ENCODE measurements at places on chromosomes 7 and 10.

DNA sequence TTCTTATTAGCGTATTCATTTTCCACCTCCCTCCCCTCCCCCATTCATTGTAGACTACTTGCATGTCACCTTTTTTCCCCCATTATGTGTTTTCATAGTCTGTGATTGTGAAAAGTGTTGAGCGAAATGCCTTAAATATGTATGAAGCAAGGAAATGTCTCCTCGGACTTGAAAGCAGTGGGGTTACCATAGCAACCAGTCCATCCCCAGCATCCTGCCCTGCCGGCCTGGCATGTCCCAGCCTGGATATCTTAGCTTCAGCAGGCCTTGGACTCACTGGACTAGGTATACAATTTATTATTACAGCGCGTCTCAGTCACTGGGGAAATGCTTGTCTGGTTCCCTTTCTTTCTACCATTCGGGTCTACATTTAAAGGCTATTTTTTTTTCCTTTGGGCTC is 283.6 kb downstream of the BICC1 start:
- DNase-seq, result no peak

- DNase-seq, result no peak
These were observed 25.8 kb downstream of the PRTFDC1 start for GRCh38 chr10:24926557-24926956.

DNA sequence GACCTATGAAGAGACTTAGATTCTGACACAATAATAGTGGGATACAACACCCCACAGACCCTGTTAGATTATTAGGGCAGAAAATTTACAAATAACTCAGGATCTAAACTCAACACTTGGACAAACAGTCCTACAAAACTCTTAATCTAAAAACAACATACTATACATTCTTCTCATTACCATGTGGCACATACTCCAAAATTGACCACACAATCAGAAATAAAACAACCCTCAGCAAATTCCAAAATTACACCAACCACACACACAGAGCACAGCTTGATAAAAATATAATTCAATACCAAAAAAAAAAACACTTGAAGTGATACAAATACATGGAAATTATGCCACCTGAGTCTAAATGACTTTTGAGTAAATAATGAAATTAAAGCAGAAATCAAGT is 7.8 kb downstream of the ZNF680 start:
- DNase-seq, result no peak

DNA sequence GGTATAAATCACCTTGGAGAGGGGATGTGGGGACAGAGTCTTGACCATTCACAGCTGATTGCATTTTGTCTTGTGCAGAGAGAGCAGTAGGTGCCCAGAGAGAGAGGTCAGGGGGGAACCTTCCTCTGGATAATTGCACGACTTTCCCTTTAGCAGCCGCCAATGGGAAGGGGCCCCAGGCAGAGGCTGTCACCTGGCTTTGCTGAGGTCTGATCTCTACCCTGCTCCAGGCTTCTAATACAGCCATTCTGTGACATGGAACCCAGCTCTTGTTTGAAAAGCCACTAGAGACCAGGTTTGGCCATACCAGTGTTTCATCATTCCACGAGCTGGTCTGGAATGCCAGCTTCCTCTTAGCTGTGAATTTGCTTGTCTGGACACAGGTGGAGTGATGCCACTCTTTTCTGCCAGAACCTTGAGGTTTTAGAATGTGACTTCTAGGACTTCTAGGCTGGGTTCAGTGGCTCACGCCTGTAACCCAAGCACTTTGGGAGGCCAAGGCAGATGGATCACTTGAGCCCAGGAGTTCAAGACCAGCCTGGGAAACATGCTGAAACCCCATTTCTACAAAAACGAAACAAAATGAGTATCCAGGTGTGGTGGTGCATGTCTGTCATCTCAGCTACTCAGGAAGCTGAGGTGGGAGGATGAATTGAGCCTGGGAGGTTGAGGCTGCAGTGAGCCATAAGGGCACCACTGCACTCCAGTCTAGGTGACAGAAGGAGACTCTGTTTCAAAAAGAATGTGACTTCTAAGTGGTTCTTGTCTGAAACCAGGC is 159.9 kb downstream of the CAMK1D start:
- no peak for DNase-seq

- DNase-seq, result no peak
These were observed 240.0 kb downstream of the ARHGAP21 start for GRCh38 chr10:24483701-24484100.

DNA sequence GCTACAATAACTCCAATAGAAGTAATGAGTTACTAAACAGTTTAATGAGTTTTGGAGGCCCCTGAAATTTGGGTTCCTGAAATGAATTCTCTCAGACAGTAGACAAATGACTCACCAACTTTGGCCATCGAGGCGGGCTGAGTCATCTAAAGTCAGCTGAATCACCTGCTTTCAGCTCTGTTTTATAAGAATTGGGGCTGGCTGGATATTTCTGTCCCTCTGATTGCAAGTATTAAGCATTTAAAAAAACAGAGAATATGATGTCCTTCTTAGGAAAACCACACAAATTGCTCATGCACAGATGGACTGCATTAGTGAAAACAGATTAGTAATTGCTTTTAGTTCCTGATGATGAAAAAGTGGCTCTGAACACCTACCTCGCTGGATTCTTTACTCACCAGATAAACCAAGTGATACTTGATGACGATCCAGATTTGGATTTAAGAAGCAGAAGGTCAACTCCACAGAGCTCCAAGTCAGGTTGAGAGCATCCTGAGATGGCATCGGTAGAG is 59.1 kb downstream of the ZNF365 start:
- peak; percentile 19 for DNase-seq

DNA sequence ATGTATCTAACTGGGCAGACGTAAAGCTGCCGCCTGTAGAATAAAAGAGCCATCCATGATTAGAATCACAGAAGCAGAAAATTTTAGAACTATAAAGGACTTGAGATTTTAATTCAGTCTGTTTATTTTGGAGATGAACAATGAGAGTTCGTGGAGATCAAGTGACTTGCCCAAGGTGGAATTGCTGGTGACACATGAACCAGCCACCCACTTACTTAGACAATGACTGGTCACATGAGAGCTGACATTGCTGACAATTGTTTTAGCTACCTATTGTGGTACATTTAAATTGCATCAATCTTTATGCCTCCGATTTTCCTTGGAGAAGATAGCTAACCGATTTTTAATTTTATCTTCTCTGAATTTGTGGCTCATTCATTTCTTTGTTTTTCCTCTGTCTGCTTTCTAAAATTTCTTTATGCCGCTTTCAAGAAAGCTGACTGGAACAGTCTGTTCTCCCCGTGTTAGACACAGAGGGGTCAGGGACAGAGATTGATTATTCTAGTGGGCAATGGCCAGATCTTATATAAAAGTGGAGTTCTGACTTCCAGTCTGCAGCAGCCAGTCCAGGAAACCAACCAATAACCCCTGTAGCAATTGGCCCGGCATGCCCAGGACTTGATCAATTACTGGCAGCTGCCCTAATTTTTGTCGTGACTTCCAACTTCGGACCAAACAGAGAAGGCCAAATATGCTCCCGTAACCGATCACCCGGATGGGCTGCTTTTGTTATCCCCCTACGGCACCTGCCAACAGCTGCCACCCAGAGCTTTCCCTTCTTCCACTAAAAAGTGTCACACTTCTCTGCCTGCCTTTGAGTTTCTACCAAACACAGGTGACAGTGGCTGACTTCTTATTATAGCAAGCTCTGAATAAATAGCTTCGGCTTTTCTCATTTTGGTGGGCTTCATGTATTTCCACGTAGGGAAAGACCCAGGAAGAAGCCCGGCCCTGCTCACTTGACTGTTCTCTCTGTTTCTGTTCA is 241.6 kb downstream of the CAMK1D start:
- no peak for DNase-seq

DNA sequence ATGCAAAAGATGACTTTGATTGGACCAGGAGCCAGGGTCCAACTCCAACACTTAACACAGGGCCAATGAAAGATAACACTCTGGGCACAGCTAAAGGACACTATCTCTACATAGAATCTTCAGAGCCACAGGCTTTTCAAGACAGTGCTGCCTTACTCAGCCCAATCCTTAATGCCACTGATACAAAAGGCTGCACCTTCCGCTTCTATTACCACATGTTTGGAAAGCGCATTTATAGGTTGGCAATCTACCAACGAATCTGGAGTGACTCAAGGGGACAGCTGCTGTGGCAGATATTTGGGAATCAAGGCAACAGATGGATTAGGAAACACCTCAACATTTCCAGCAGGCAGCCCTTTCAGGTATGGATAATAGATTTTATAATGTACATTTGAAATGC is 160.7 kb downstream of the MALRD1 start:
- no peak for DNase-seq

GRCh38 chr10:95569368-95569767 is 8.2 kb upstream of the SORBS1 start:
- no peak for DNase-seq

DNA sequence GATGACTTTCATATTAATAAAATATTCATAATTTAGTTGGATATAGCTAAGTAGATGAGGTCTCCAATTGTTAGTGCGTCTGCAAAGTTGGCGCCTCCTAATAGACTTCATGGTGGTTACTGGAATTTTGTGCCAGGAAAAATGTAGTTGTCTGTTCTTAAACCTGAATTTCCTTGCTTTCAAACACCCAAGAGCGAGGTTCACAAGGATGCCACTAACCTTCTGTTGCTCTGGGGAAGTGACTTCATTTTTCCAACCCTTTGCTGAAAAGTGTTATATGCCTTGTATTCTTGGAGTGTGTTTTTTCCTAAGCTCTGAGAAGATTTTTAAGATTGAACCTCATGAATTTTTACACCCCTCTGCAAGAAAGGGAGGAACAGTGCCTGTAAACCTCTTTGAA is 98.9 kb upstream of the GLCCI1 start:
- no peak for DNase-seq

GRCh38 chr7:76997381-76998284 is 34.5 kb downstream of the SPDYE17 start:
- DNase-seq, result no peak

DNA sequence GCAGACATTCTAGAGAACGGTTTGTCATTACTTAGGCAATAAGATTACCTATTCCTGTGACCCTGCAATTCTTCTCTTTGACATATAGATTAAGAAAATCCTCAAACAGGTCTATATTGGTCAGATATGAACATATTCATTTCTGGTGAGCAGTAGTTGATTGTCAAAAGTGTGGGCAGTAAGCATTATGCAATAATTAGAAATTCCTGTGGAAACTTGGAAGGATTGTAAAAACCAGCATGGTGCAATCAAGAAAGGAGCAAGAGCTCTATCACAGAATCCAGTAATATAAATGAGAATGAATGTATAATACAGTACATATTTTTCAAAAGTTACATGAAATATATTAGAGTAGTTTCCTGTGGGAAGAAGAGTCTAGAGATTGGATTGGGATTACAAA is 406.5 kb downstream of the SUGCT start:
- no peak for DNase-seq

DNA sequence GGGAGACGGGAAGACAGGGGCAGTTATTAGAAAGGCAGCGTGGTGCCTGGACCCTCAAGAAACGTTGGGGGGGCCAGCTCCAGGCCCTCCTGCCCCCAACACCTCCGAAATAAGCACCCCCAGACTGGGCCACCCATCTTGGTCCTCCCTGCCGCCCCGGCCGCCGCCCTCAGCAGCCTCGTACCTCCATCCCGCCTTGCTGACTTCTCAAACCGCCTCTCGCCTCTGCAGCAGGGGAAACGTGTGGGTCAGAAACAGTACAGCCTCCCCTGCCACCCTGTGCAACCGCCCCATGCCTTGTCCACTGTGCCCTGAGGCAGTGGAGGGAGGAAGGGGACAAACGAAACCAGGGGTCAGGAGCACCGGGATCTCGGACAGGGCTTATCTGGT is 7.2 kb downstream of the GIGYF1 start:
- DNase-seq, result no peak

GRCh38 chr7:37541810-37542443 is 93.3 kb upstream of the ELMO1 start:
- DNase-seq, result no peak

GRCh38 chr7:73427902-73428787 is 5.4 kb upstream of the FZD9 start:
- DNase-seq, result no peak

DNA sequence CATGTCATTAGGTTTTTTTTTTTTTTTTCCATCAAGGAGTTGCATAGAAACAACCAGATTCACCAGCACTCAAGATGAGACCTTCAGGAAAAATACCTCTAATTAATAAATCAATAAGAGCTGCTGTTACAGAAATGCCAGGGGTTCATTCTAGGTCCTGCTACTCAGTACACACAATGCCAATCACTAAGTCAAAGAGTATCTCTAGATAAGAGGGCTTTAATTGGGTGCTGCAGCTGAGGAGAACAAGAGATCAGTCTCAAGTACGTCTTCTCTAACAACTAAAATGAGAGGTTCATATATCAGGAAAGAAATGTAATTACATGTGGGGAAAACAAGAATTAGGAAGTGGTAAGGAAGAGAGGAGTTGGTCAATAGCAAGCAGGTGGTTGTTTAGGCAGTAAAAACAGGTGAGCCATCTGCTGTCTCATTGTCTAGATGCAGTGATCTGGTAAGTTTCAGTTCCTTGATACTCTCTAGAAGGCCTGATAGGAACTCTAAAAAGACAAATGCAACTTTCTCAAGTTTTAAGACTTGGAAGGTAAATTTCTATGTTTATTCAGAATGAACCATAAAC is 272.9 kb upstream of the ZWINT start:
- no peak for DNase-seq

GRCh38 chr10:6795541-6795940 is 215.5 kb upstream of the PRKCQ start:
- DNase-seq, result no peak

DNA sequence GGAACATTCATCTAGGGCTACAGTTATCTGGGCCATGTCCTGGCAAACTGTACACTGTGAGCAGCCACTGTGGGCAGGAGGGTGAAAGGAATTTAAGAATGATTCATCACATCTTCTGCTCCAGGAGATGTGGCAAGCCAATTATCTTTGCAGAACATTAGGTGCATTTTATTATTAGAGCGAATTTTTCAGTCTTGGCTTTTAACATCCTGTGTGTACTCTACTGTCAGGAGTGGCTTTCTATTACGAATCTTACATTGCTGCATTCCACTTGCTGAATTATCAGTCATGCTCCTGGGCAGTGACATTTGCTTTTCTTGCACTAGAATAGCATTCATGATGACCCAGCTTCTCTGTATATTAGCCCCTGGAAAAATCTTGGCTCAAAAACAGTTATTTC is 109.2 kb upstream of the TARP start:
- no peak for DNase-seq

DNA sequence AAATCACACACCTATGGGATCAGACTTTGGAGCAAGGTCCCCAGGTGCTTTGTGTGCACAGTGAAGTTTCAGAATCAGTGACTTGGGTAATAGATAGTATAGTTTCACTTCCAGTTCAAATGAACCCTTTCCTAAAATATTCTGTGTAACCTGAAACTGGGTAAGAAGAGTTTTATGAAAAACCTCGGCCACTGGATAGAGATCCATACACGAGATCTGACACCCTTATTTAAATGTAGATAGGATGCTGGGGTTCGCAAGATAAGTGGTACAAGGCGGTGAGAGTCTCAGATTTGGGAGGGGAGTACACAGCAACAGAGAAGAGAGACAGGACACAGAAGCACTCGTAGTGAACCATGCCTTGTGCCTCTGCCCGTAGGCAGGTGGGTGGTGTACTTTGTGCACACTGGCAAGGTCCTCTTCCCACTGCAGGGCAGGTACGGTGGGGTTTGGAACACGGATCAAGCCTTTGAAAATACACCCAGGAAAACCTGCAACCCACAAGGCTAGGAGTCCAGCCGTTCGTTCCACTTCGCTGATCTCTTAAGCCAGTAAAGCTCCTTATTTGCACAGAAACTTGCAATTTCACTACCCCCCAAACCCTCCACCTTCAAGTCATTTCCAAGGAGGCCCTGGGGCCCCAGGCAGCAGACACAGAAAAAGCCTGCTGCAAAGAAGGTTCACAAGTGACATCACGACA is 162.8 kb downstream of the USP6NL start:
- no peak for DNase-seq

Data from stimulated activated CD4-positive, alpha-beta T cell treated with anti-CD3 and anti-CD28 coated beads, Interleukin-1b, Interleukin-23, amount 100 ng/mL, for 1 hour (primary cell).